ENCODE measurements at places on chromosomes 6 and 20.

GRCh38 chr6:28224131-28225055 is 682 bp upstream of the ZSCAN9 start:
- no peak for DNase-seq

GRCh38 chr6:88114838-88115237 is 51.3 kb downstream of the CNR1 start:
- no peak for DNase-seq

- no peak for DNase-seq
Observed at GRCh38 chr20:4632876-4633275, 88.8 kb upstream of the PRND start.

GRCh38 chr6:132648356-132648755 is 10.6 kb downstream of the TAAR1 start:
- no peak for DNase-seq

- DNase-seq = no peak
Observed at GRCh38 chr6:170265655-170266054, 25.2 kb downstream of the DLL1 start.

DNA sequence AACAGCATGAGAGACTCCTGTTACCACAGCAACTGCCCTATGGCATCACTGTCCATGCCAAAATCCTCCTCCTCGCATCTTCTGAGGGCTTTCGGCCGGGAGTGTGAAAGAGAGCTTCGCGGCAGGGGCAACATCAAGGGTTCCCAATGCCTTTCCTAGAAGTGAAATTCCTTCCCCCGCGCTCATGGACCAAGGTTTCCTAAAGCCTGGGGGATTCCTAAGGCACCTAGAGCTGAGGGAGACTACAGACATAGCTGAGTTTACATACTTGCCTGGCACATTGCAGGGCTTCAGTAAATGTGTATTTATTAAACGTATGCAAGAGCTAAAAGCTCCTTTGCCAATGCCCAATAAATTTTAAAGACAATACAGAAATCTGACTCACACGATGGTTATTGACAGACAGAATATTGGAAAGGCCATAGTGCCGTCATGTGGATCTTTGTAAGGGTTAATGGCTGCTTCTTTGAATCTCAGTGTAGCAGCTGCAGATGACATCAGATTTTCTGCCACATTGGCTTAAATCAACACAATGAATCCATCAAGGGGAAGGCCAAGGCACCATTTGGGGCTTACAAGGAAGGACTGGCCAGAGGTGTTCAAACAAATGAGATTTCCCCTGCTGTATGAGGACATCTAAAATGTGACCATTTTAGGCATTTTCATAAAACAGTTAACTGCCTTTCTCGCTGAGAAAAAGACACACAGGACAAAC is 281.2 kb upstream of the JARID2 start:
- no peak for DNase-seq

DNA sequence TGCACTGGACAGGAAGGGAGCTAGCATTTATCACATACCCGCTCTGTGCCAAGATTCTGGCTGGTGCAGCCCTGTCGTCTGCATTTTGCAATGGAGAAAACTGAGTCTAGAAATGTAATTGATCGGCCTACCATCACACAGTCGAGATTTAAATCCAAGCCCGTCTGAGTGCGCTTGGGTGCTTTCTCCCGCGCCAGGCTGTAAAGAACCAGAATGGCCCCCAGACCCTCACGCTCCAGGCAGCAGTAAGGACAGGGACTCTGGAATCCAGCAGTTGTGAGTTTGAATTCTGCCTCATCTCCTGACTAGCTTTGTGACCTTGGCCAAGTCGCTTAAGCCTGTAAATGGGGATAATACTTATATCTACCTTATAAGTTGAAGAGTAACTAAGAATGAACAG is 10.8 kb downstream of the DYNLRB1 start:
- no peak for DNase-seq

GRCh38 chr20:17520583-17520982 is 10.6 kb downstream of the BFSP1 start:
- DNase-seq = no peak

DNA sequence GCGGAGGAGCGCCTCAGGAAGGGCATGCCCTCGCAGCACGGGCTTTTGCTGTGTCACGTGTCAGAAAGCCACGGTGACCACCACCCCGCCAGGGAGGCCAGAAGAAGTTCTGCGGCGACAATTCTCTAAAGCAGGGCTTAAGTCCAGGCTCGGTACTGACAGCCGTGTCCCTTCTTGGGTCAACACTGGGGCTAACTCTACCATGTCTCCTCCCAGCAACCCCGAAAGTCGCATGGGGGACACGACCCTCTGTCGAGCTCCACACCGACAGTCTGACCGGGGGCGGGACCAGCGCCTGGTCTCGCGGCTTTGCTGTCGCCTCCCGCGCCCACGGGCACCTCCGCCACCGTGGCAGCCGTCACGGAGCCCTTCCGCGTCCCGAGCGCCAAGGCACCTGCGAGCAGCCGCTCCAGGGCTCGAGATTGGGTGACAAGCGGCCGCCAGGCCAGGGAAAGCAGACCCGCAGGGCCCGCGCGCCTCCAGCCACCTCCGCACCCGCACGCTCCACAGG is 534 bp downstream of the NANP start:
- peak; percentile 0 for DNase-seq

DNA sequence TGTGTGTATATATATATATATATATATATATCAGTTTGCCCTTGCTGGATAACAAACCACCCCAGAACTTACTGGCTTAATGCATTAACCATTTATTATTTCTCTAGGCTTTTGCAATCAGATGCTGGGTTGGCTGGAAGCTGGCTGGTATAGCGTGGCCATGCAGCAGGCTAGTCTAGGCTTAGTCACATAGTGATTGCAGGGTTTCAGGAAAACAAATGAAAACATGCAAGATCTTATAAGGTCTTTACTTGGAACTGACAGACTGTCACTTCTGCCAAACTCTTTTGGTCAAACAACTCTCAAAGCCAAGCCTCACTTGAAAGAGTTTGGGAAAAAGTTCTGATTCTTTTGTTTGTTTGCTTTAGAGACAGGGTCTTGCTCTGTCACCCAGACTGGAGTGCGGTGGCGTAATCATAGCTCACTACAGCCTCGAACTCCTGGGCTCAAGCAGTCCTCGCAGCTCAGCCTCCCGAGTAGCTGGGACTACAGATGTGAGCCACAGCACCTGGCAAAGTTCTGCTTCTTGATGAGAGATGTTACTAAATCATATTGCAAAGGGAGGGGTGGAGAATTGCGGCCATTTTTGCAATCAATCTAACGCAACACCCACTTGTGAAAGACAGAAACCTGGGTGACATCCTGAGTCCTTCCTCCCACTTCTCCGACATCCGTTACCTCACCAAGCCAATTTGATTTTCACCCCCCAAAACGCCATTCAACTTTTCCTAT is 74.6 kb upstream of the RNF24 start:
- DNase-seq = no peak

DNA sequence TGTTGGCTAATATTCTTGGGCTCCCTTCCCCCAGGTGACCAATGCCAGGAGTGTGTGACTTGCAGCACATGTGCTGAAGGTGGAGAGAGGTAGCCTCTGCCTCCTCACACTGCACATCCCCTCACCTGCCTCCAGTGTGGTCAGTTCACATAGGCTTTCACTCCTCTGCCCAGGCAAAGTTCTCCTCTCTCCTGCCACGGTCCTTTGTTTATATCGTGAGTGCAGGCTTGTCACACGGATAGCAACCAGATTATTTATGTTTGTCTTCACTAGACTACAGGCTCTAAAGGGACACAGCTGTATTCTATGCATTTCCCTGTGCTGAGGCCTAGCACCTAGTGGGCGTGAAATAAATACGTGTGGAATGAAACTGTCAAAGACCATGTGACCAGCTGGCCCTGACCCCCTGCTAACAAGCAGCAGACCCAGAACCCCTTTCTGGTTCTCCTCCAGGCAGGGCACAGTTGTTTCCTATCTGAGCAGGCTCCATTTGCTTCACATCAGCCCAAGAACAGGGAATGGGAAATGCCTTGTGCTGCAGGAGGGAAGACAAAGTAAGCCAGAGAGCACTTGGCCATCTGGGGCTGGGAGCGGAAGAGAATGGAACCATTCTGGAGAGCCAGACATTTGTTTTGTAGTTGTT is 42.3 kb downstream of the UNC5CL start:
- DNase-seq = no peak

DNA sequence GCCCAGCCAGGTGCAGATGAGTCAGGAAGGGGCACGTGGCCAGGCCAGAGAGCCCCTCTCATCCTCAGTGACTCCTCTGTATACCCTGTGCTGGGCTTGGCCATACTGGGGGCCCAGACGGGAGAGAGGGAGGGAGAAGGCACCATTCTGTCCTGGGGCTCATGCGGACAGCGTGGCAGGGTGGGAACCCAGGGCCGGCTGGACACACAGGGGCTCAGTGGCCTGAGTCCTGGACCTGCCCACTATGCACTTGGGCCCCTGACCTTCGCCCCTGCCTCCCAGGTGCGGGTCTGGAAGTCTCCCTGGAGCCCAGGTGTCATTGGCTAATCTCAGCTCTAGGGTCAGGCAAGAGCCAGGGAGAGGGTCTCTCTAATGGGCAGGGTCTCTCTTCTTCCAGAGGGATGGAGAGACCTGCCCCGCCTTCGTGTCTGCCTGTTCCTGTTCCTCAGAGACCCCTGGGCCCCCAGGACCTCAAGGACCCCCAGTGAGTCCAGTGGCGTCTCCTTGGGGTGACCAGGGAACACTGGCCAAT is 27.7 kb downstream of the COL20A1 start:
- DNase-seq = no peak

GRCh38 chr6:170206317-170206621 is 84.6 kb downstream of the DLL1 start:
- no peak for DNase-seq

DNA sequence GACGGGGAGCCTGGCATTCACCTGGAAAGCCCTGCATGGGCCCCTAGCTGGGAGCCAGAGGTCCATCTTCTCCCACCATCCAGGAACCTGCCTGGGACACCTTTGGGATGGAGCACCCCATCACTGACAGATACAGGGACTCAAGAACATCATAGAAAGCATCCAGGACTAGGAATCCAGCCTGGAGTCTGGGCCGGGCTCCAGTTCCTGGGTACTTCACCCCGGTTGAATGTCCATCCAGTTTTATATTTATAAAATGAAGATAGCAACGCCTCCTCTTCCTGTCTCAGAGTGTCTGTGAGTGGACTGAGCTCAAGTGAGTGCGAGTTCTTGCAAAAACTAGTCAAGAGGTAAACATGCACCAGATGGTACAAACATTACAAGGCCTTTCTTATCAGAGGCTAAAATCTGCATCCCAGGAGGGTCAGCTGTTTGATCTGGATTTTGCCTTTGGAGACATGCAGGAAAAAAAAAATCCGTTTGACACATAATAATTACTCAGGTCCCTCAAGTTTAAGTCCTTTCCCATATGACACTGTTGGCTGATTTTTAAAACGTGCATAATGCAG is 27.4 kb downstream of the ZC3H12D start:
- DNase-seq = no peak

- peak; percentile 9 for DNase-seq
Observed at GRCh38 chr6:36387440-36388303, at the start of gene ETV7. Gene ETV7 (minus strand): TSS chr6:36387669. CDS start chr6:36387541, 128 bp downstream.

DNA sequence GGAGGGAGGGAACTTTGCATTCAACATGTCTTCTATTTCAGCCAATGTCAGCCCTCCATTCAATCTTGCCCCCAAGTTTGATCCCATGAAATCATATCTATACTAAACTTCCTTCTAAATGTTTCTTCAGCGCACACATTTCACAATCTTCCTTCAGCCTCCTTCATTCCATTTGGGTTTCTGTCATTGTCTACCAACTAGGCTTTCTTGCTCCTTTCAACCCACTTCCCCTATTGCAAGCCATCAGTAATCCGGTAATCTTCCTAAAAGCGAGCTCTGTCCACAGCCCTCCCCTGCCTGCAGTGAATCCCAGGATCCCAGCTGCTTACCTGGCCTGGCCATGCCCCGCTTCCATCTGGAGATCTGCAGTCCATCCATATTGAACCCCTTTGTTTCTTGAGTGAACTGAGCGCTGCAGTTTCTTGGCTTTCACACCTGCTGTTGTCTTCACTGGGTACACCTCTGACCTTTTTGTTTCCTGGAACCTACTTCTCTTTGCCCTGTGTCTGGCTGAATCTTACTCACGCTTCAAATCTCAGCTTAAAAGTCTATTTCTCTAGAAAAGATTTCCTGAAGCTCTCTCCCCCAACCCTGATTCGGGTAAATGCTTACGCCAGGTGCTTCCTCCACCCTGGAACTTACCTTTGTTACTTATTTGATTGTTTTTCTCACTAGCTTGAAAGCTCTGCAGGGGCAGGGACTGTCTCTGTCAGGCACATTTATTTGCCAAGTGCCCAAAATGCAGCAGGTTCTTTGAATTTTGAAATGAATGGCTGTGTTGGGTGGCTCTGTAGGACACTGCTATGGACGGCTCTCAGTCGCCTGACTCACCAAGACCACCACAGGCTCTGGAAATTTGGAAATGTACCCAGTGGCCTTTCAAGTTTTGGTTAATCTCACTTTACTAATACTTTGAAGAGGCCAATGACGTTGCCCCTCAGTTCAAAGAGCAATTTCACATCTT is 50.3 kb downstream of the ADTRP start:
- DNase-seq = no peak

- DNase-seq = no peak
Observed at GRCh38 chr6:81475646-81476045, 276.8 kb downstream of the TENT5A start.

DNA sequence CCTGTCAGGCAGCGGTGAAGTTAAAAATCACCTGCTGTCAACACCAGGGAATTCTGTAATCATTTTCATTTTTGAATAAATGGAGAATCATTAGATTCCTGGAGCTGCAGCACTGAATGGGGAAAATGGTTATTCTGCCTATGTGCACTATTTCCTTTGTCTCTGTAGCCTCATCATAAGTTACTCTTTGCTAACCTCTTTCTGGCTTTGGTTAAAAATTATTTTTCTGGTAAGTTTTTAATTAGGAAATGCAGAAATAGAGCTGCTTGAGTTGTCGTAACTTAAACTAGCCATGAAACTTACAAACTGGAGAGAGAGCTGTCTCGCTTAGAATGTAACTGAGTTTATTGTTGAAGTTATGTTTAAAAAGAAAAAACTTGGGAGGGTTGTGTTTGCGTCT is 28.8 kb downstream of the ZFAND3 start:
- DNase-seq = no peak

- no peak for DNase-seq
Observed at GRCh38 chr6:111796310-111796918, 76.8 kb downstream of the FYN start.

DNA sequence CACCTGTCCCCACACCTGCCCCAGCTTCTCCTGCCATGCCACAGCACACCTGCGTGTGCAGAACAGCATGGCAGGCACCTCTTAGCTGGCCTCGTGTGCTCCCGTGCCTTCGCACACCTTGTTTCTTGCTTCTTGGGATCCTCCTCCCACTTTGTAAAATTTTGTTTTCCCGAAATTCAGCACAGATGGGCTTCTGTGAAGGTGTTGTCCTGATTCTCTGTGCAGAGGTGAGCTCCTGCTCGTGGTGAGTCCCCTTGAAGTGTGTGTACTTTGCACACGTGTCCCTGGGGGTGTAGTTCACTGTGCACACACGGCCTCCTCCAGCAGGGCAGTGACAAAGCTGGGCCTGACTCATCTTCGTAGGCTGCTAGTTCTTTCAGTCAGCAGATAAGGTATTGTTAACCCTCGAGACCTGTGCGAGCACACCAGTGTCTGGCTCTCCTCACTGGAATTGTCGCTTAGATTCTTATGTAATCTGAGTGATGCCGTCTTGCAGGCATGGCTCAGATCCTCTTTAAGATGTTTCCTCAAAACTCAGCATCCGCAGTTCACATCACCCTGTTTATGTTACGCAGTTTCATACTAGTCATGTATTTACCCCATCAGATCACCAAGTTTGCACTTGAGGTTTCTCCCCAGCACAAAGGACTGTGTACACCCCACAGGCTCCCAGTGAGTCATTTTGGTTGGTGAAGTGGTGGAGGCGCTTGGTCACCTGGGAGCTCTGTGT is 77.7 kb downstream of the CDYL start:
- no peak for DNase-seq

- DNase-seq = no peak
Observed at GRCh38 chr20:63268256-63268655, 4.4 kb upstream of the ARFGAP1 start.
